ENCODE measurements at places on chromosomes 7 and 10.

GRCh38 chr10:89425000-89425399 lies 10.6 kb downstream of the IFIT5 start:
- DNase-seq = no peak

DNA sequence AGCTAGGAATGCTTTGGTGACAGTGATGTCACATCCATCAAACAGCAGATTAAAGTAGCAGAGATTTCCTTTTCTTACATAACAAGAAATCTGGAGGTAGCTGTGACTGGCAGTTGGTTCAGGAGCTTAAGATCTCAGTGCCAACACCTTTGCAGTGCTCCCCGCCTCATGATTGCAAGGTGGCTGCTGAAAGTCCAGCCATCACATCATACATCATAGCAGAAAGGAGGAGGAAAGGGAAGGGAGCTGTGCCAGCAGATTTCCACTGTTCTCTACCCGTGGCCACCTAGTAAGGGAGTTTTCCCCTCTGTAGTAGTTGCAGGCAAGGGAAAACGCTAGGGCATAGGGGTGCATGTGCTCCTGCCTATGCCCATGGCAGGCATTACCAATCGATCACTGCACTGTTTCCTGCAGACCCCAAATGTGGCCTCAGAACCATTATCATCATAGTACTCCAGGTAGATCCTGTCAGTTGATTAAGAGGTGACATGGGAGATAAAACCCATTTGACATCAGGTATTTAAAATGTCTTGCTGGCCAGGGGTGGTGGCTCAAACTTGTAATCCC lies 57.9 kb upstream of the GTF2IRD1 start:
- no peak for DNase-seq

GRCh38 chr10:129800796-129801340 lies 163.2 kb downstream of the EBF3 start:
- no peak for DNase-seq

DNA sequence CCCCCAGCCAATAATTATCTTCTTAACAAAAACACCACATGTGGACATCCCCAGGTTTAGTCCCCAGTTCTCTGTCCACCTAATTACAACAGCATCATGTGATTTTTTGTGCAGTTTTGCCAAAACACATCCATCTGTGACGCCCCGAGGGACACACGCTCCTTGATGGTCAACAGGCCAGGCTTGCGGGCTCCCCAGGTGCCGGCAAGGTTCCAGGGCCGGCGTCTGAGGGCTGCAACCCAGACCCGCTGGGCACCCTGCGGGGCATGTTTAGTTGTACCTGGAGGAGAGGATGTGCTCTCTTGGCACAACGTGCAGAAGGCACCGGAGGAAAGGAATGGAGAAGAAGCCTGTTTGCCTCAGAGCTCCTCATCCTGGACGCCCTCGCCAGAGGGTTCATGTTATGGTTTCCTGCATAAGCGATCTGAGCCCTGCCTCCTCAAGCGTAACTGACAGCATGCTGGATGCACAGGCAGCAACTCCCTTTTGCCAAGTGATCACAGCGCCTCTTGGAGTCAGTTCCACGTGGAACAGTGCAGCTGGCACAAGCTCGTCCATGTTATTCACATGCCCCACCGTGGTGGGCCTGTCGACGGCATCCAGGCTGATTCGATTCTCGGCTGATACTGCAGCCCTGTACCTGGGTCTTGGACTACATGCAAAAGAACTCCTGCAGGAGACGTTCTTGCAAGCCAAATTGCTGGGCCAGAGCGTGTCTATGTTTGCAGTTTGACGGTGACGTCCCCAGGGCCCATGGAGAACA lies 41.6 kb downstream of the JAKMIP3 start:
- no peak for DNase-seq

DNA sequence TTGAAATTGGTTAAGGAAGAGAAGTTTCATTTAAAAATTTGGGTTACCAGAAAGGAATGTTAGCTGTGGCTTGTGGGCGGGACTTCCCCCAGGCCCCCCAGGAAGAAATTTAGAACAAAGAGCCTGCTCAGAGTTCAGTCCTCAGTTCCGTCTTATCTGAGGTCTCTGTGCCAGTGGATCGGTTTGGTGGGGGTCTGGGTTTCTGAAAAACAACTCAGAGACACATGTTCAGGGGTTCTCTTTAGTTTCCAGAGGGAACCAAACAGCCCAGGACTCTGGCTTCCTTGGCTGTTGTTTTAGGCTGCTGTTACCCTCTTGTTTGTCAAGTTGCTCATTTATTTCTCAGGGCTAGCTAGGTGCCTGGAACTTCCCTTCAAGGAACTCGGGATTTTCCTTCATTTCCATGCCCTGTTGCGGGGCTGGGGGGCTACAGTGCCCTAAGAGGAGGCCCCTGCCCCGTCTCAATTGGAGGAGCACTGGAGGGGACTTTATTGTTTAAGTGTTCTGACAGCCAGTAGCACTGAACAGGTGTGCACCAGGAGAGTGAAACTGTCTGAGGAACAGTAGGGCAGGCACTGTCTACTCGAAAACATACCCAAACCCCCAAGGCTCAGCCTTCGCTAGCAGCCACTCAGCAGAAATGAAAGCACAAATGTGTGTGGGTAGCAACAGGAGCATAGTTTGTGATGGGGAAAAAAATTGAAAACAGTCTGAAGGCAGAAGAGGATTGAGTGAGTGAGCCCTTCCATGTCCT lies 59.9 kb downstream of the ALOX5 start:
- DNase-seq = no peak

- no peak for DNase-seq
Measured at GRCh38 chr7:137757146-137757925, 89.4 kb downstream of the DGKI start.

GRCh38 chr10:70293169-70293843 lies 9.5 kb upstream of the NPFFR1 start:
- DNase-seq = no peak

- no peak for DNase-seq
Measured at GRCh38 chr10:42594246-42594650, 44.1 kb downstream of the ZNF33B start.

DNA sequence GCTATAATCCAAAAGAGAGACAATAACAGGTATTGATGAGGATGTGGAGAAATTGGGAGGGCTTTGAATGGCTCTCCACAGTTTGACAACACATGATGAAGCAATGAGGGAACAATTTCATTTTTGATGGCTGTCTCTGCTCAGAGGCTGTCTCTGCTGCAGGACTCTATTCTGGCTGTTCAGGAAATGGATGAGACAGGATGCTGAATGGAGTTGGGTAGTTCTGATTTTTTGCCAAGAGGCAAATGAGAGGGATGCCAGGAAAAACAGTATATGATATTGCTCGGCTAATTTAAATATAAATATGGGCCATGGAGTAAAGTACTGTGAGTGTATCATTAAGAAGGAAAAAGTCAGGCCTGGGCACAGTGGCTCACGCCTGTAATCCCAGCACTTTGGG lies 16.8 kb downstream of the APBB1IP start:
- DNase-seq = no peak

GRCh38 chr7:25272265-25272664 lies 44.0 kb upstream of the NPVF start:
- DNase-seq = no peak

DNA sequence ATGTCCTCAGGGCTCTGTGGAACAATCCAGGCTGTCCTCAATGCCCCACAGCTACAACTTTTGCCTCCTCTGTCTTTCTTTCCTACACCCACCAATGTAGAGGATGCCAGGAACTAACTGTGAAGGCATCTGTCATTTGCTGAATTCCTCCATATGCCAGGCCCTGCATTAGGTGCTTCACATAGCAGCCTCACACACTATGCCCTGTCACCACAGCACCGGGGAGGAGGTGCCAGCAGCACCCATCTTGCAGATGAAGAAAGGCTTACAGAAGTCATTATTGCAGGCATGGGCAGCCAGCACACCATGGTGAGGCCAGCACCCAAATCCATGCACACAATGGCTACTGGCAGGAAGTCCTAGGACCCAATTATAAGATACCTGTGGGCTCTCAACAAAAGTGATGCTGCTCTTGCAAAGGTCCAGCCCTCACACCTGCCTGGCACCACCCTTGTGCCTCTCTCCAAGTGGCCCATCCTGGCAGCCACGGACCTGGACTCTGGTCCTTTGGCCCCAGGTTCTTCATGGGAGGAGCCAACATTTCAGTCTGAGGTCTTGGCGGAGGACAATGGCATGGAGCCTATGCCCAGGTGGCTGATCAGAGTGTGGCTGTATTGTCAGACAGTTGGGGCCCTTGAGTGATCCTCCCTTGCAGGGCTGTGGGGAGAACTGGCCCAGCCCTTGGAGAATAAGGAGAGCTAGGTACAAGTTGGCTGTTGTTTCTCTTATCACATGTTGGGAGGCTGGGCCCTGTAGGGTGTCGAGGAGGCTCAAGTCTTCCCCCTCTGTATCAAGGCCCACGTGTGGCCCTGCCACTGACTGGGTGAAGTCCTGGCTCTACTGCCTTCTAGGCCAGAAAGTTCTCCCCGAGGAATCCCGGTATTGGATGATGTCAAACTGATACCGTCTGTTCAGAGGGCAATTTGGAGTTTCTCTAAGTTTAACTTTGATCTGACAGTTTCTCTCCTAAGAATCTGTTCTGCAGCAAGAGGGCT lies 14.4 kb upstream of the MYL7 start:
- no peak for DNase-seq

GRCh38 chr7:143314127-143314526 lies 1.8 kb upstream of the CLCN1 start:
- no peak for DNase-seq

DNA sequence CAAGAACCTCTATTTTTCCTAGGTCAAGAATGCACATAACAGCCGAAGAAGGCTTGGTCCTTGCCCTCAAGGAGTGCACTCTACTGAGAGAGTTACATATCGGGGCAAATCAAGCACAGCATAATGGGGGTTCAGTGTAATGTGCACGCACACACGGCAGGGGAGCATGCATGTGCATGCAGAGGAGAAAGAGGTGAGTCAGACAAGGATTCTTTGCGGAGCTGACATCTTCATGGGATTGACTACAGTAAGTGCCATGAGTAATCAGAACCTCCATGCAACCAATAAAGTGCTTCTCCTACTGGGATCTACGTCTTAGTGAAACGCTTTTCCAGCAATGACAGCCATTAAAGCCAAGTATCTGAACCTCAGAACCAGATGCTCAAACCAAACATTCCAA lies 123.6 kb downstream of the RNF216 start:
- DNase-seq = no peak

DNA sequence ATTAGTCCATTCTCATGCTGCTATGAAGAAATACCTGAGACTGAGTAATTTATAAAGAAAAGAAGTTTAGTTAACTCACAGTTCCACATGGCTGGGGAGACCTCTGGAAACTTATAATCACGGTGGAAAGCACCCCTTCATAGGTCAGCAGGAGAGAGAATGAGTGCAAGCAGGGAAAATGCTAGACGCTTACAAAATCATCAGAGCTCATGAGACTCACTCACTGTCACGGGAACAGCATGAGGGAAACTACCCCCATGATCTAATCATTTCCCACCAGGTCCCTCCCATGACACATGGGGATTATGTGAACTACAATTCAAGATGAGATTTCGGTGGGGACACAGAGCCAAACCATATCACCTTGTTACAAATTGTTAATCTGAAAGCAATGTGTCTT lies 15.8 kb downstream of the TAS2R39 start:
- DNase-seq = no peak

GRCh38 chr7:132815130-132815529 lies 238.9 kb upstream of the PLXNA4 start:
- DNase-seq = no peak

DNA sequence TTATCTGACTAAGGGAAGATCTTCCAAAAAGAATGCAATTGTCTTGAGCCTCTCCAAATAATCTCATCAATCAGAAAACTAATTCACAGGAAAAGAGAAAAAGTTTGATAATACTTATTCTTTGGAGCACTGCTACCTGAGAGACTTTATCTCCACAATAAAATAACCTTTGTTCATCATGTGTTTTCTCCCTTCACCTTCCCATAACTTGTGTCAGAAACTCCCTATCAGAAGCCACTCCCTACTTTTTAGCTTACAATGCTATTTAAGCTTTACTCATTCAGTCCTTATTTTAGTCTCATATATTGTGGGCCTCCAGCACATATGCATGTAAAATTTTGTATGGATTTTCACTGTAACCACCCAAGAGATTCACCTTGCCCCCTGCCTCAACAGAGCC lies 998 bp downstream of the CYP3A43 start:
- no peak for DNase-seq

DNA sequence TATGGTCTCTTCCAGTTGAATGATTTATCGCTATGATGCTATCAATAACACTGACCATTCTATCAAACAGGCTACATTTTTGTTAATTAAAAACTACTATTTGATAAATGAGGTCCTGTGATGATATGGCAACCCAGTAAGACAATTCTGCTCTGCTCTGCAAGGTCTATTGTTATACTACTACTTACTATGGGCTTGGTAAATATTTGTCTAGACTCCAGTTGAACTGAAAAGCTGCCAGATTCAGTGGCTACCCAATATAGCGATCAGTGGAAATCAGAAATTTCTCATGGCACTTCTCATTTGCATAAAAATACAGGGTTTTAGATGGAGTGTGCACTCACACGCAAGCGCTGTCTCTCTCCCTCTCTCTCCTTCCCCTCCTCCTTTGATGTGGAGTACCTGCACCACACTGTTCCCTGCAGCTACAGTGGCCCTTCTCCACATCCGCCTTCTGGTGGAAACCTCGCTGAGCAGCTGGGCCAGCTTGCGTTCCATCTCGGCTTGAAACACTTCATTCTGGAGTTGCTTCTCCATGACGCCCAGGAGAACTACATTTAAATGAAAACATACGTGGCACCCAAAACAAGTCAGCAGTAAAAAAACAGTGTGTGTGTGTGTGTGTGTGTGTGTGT lies 77.9 kb downstream of the KIAA1549 start:
- DNase-seq = peak; percentile 31

DNA sequence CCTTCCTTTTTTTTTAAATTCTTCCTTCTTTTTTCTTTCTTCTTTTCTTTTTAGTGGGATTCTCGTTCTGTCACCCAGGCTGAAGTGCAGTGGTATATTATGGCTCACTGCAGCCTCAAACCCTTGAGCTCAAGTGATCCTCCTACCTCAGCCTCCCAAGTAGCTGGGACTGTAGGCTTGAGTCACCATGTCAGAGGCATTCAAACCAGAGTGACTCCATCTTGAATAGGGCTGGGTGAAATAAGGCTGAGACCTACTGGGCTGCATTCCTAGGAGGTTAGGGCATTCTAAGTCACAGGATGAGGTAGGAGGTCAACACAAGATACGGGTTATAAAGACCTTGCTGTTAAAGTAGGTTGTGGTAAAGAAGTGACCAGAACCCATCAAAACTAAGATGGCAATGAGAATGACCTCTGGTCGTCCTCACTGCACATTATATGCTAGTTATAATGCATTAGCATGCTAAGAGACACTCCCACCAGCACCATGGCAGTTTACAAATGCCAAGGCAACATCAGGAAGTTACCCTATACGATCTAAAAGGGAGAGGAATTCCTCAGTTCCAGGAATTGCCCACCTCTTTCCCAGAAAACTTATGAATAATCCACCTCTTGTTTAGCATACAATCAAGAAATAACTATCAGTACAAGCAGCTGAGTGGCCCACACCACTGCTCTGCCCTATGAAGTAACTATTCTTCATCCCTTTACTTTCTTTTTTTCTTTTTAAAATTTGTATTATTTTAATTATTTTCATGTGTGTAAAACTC lies 99.0 kb upstream of the ITGB1 start:
- no peak for DNase-seq

- no peak for DNase-seq
Measured at GRCh38 chr10:97483921-97484320, 14.3 kb downstream of the MMS19 start.

GRCh38 chr7:122046402-122046801 lies 97.6 kb downstream of the AASS start:
- no peak for DNase-seq

Measured in stimulated activated CD4-positive, alpha-beta T cell treated with anti-CD3 and anti-CD28 coated beads, Interleukin-15, amount 100 ng/mL, for 1 hour (primary cell).